Heart right ventricle (tissue), 16 donors: ENCODE measurements at places on chromosomes 11 and 22. TPM values are rescaled to one million over a fixed set of nuclear protein-coding genes. Genes with fewer than 3 reads are reported as not detected.

DNA sequence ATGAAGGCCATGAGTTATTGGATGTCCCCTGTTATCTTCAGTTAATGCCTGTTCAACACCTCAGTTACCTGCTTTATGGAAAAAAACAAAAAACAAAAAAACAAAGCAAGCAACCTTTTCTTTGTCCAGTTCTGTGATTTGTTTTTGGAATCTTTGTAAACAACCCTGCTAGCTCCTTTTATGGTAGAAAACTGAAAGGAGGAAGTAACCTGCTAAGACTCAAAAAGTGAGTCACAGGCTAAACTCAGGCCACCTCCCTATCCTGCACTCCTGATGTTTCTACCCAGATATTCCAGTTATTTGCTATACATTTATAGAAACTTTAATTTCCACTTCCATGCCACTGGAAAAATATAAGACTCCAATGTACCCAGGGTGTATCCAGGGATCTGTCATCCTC is 20.6 kb upstream of the TLCD5 start:
- H3K4me3 ChIP-seq: no peak overlapping the region
- H3K4me1 ChIP-seq: no peaks in the 10 kb centered on the region
- H3K27me3 ChIP-seq: no peaks in the 10 kb centered on the region

DNA sequence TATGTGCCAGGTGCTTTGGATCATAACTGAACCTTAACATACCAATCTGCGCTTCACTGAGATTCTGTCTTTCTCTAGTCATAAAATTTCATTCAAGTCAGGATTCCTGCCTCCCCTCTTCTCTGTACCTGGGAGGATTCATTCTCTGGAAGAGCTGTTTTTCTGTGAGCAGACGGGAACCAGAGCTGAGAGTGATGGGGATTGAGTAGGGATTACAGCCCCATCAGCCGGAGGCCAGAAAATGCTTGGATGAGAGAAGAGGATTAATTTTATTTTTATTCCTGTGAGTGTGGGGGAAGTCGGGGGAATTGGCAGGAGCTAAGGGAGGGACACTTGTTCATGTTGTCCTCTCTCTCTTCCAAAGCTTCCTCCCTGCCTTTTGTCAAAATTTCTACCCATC is 4.7 kb downstream of the STX3 start:
- H3K4me1 ChIP-seq: peaks cover 26% of the 10 kb centered on the region
- no peak overlapping the region for H3K4me3 ChIP-seq
- H3K27ac ChIP-seq: no peak overlapping the region
- peaks cover 7% of the 10 kb centered on the region for H3K36me3 ChIP-seq
- no peaks in the 10 kb centered on the region for H3K27me3 ChIP-seq

GRCh38 chr11:47438721-47439120 is 10.2 kb downstream of the RAPSN start:
- no peak for DNase-seq
- H3K4me1 ChIP-seq: peaks cover 13% of the 10 kb centered on the region
- H3K27ac ChIP-seq: no peak overlapping the region
- no peaks in the 10 kb centered on the region for H3K36me3 ChIP-seq

DNA sequence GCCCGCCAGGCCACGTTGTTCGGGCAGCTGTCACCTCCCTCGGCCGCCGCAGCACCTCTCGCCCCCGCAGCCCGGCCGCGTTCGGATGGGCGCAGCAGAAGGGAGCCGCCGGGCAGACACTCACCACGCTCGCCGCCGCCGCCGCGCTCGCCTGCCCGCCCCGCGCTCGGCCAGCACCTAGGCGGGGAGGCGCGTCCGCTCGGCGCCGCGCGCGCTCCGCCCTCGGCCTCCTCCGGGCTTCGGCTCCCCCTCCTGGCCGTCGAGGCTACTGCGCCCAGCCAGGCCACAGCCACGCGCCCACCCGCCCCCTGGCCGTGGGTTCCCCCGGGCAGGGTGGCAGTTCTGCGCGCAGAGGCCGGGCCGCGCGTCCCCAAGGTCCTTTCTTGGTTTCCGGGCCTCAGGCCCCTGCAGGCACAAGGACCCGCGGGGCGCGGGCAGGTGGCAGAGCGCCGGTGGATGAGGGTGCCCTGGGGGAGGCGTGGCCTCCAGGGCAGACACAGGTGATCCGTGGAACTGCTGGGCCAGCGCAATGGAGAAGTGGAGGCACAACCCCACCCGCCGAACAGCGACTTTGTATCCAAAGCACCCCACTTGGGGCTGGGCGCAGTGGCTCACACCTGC is at the start of gene SLC25A22:
SLC25A22 (minus strand) TSS at position 189 of the 621 bp plus-strand sequence. CDS start 3,275 bp downstream, outside the sequence.
- H3K4me3 ChIP-seq: peak within 1 kb of the TSS; percentile 90
- H3K4me1 ChIP-seq: peaks cover 17% of the 10 kb centered on the region
- peak within 1 kb of the TSS; percentile 85 for H3K27ac ChIP-seq
- peak; percentile 83 for DNase-seq

- H3K27ac ChIP-seq: peak overlapping the region; percentile 49
- no peaks in the 10 kb centered on the region for H3K36me3 ChIP-seq
- no peaks in the 10 kb centered on the region for H3K27me3 ChIP-seq
- peak; percentile 67 for DNase-seq
- no peak overlapping the region for H3K4me3 ChIP-seq
These were observed 94.7 kb upstream of the RASSF10 start for GRCh38 chr11:12914400-12914912.

The KRTAP5-2 gene
- not detected for total RNA-seq

The INS gene
- total RNA-seq: not detected

The LMO1 gene
- total RNA-seq: 0.61 TPM

The PGA4 gene
- not detected for total RNA-seq
